ENCODE measurements at places on chromosomes 1 and 21.

DNA sequence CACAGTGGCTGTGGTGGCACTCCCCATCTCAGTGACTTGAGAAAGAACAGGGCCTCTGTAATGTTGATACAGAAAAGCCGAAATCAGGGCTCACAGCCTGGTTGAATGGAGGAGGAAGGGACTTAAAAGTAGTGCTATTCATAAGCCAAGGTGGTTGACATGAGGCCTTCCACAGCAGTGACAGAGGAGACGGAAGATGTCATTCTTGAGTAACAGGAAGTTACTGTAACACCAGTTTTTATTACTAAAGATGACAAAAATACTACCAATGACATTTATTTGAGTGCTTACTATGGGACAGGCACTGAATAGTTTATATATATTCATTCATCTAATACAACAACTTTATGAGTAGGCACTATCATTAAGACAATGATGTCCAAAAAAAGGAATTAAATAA lies 52.8 kb upstream of the GNG12 start:
- no peak for DNase-seq

GRCh38 chr1:52558941-52559340 lies 6.0 kb upstream of the TUT4 start:
- DNase-seq: no peak

DNA sequence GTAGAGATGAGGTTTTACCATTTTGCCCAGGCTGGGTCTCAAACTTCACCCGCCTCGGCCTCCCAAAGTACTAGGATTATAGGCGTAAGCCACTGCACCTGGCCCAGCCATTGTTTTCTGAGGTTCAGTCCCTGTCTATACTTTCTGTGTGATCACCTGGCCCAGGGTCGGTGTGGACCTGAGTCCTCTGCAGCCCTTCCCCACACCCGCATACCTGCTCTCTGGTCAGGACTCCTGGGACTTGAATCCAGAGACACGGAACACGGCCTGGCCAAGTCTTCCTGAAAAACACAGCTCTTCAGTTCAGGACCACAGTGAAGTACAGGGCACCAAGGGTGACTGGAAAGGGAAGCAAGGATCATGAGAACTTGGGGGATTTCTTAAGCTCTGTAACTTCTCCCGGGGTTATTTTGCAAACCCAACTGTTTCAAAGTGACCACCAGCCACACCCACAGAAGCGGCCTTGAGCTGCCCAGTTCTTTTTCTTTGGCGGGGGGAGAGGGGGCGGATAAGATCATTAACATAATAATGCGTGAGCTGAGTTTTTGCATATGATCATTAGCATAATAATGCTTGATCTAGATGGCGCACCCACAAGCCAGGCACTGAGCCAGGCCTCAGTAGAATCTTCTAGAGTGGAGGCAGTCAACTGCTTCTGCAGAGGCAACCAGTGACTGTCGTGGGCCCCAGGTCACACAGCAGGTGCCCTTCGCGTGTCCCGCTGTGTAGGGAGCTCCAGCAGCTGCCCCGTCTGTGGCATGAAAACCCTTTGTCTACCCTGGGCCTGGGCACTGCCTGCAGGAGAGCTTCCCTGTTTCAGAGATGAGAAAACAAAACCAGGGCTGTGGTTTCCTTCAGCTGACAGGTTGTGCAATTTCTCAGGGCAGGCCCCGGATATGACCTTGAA lies 1.7 kb upstream of the NADK start:
- DNase-seq: peak; percentile 55

GRCh38 chr1:204997591-204998355 lies 45.2 kb upstream of the CNTN2 start:
- DNase-seq: no peak
